Dermis blood vessel endothelial cell (primary cell): ENCODE measurements at places on chromosomes 11 and 22. TPM values are rescaled to one million over a fixed set of nuclear protein-coding genes. Genes with fewer than 3 reads are reported as not detected.

- no peak for DNase-seq
Observed at GRCh38 chr11:95850137-95850536, 59.8 kb downstream of the CEP57 start.

GRCh38 chr11:35848616-35849015 lies 95.2 kb upstream of the LDLRAD3 start:
- DNase-seq, result no peak

GRCh38 chr22:44192098-44192815 lies 11.5 kb downstream of the PARVG start:
- peak; percentile 33 for DNase-seq

- no peak for DNase-seq
Observed at GRCh38 chr11:12170984-12171383, 60.6 kb downstream of the MICAL2 start.

DNA sequence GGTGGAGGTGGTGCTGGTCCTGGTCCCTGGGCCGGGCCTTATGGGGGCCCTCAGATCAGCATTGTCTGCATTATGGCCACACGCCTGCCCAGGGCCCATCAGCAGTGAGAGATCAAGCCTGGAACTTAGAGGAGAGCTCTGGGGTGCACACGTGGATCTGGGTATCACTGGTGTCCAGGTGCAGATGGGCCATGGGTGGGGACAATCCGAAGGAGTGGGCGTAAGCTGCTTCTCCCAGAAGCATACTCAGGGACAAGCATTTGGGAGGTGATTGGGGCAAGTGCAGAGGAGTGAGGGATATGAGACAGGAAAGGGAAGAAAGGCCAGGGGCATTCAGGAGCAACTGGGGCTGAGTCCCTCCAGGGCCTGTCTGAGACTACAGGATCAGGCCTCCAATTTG lies 84.3 kb downstream of the CSNK2A3 start:
- DNase-seq, result no peak

- no peak for DNase-seq
Observed at GRCh38 chr11:8268530-8269400, 5.1 kb upstream of the LMO1 start.

- no peak for DNase-seq
Observed at GRCh38 chr11:13143486-13144297, 133.9 kb upstream of the BMAL1 start.

- peak; percentile 21 for DNase-seq
Observed at GRCh38 chr22:27537501-27537900, 264.1 kb downstream of the MN1 start.

- DNase-seq, result no peak
Observed at GRCh38 chr11:8202516-8203413, 33.9 kb upstream of the RIC3 start.

DNA sequence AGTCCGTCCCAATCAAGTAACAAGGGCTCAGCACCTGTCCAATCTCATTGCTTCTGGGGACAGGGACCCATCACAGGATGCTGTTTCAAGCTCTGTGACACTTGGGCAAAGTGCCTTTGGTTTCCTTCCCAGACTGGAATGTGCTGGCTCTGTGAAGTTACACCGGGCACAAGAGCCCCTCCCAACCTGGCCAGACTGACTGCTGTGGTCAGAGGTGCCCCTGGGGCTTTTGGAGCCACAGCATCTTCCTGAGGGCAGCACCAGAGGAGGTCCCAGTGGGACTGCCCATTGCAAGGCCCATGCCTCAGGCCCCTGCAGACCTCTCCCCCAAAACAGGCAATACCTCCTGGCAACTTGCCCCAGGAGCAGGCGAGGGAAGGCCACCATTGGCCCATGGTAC lies 155.2 kb upstream of the GRK3 start:
- no peak for DNase-seq

GRCh38 chr22:28931844-28932567 lies 48.6 kb downstream of the ZNRF3 start:
- no peak for DNase-seq

DNA sequence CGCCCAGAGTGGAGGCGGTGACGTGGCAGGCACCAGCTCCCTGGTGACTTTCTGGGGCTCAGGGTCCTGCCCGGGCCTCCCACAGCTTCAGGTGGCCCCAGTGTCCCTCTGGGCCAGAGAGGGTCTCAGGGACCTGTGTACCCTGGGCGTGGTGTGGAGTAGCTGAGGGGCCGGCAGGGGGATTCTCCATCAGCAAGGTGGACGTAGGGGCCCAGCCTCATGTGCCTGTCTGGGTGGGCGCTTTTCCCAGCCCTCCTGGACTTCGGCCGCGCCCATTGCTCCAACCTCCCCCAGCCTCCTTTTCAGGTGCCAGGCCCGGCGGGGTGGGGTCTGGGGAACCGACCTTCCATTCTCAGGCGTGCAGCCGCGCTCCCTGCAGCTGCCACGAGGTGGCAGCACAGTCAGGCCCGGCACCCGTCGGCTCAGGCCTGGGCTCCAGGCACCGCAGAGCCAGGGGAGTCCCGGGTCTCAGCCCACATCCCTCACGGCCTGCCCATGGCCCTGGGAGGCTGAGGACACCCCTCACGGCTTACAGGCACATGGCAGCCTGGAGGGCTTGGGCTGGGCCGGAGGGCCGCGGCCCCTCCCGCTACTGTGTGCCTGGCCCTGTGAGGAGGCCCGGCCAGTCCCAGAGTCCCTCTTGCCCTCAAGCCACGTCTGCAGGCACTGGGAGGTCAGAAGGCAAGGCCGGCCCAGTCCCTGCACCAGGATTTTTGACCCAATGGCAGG lies 19.9 kb upstream of the MUC5B start:
- peak; percentile 66 for DNase-seq

GRCh38 chr22:27740202-27740748 lies 61.3 kb downstream of the MN1 start:
- DNase-seq, result no peak

GRCh38 chr22:32788904-32789624 lies 12.4 kb upstream of the TIMP3 start:
- no peak for DNase-seq

GRCh38 chr11:27012234-27012921 lies 18.5 kb downstream of the FIBIN start:
- DNase-seq, result peak; percentile 2

DNA sequence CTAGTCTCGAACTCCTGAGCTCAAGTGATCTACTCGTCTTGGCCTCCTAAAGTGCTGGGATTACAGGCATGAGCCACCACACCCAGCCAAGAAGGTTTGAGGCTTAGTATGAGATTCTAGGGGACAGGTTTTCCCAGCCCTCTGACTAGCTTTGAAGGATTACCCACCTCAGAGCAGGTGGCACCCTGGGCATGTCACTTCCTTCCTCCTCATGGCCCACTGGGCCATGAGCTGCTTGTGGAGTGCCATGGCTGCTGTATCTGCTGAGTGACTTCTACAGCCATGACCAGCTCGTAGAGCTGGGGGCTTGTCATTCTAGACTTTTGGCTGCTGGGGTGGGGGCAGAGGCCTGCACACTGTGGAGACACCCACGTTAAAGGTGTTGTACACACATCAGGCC lies 25.1 kb downstream of the TOM1 start:
- DNase-seq, result no peak

DNA sequence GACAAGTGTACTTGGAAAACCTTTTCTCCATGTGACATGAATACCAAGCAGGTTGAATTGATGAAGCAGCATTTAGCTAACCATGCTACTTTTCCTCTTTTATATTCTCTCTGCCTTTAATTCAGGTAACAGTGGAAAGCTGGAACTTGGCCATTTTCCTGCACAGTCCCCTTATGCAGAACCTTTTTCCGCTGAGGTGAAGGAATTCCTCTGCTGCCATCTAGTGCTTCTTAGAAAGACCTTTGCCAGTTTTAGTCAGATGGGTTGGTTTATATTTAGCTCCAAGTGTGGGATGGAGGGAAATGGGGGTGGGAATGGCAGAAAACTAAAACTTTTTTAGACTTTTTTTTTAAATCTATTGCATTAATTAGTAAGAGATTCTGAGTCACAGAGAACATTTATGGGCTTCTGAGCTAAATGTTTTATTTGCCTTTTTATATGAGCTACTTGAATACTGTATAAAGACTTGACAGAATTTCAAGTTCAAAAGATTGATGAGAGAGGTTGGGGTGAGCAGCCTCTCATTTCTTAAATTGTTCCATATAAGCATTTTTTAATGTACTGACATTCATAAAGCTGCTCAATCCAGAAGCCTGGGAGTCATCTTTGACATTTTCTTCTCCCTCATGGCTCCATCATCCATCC lies 153.9 kb upstream of the ZC3H12C start:
- peak; percentile 89 for DNase-seq

GRCh38 chr22:25602445-25602844 lies 38.0 kb downstream of the GRK3 start:
- no peak for DNase-seq

DNA sequence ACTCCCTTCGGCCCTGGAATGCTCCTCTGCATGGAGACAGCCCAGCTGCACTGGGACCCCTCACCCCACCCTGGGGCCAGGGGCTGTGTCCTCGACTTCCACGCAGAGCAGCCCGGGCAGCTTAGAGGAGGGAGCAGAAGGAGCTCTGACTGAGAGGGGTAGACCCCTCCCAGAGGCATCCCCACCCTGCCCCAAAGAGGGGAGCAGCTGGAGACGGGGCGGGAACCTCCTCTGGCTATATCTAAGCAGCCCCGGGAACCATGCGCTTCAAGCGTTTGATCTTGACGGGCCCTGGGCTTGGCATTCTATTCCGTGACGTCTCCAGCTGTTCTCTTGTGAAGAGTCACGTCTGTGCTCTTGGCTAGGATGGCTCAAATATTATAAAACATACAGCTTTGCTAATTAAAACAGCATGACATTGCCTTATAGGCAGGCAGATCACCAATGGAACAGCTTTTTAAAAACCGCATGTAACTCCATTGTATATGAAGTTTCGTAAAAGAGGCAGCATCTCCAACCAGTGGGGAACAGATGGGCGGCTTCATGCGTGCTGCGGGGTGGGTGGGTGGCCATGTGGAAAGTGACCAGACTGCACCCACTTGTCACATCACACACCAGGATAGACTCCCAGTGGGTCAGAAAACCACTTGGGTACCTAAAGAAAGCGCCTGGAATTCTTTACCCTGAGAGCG lies 7.7 kb downstream of the KCNQ1 start:
- DNase-seq, result no peak

DNA sequence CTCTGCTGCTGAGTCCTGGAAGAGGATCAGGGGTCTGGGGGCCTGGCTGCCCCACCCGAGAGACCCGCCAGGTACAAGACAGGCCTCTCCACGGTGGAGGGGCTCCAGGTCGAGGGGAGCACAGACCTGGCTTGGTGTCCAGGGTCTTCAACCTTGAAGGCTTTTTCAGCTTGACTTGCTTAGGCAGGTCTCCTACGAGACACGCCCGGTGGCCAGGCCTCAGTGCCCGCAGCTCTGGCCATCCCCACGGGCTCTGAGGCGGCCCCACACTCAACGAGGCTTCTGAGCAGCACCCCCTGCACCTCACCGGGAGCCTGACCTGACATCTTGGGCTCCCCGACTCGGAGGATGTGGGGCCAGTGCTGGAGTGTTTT lies 6.6 kb upstream of the PLXNB2 start:
- no peak for DNase-seq

DNA sequence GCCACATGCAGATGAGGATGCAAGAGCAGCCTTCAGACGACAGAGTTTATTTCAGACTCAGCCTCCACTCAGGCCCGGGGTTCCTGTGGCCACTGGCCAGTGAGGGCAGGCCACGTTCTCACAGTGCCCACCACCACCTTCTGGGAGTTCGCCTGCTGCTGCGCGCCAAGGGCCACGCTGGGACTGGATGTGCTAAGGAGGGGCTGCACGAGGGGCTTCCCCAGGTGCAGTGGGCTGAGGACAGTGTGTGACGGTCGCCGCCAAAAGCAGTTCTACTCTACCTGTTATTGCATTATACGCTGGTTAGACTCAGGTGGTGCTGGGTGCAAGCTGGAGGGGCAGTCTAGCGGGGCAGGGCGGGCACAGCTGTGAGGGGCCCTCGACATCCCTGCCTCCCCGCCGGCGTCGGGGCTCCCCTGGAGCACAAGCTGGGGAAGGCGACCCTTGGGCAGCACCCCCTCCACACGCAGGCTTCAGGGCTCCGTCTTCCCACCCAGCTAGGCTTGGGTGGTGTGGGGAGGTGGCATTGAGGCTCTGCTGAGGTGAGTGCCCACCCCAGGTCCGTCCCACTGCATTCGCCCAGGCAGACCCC lies 2.7 kb downstream of the CEND1 start:
- no peak for DNase-seq

GRCh38 chr11:108025387-108026080 lies 16.8 kb downstream of the CUL5 start:
- DNase-seq, result peak; percentile 54

DNA sequence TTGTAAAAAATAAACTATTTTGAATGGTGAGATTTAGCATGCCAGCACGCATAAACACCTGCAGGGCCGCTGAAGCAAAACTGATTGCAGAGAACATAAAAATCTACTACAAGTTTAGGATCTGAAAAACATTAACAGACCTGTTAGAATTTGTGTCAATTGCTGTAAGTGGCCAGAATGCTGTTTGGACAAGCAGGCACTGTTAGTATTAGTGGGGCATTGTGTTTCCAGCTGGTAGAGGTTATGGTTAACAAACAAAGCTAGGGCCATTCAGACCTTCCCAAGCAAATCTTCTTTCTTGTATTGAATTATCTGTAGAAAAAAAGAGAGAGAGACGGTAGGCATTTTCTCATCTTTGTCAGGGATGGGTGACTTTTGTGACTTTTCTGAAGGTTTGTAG lies 57.6 kb upstream of the OLFML1 start:
- DNase-seq, result no peak

DNA sequence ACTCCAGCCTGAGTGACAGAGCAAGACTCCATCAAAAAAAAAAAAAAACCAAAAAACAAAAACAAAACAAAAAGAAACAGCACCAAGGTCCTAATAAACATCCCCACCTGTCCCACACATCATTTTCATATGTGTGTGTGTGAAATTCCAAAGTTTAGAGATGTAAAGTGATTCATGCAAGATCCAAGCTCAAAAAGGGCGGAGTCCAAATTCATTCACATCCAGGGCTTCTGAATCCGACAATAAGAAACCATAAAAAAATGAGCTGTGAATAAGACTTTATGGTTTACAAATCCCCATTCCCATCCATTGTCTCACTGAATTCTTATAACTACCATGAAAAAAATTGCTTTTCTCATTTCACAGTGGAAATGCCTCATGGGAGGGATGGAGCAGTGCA lies 30.9 kb upstream of the IGSF22 start:
- DNase-seq, result no peak

GRCh38 chr11:45751430-45751829 lies 53.5 kb upstream of the SLC35C1 start:
- DNase-seq, result no peak

- peak; percentile 18 for DNase-seq
Observed at GRCh38 chr11:111976767-111977145, 39.6 kb downstream of the DIXDC1 start.

GRCh38 chr11:105073456-105074165 lies 28.5 kb upstream of the CARD16 start:
- peak; percentile 81 for DNase-seq

Gene OR51B5
- total RNA-seq, result not detected in 2 replicates

Gene ST3GAL4
- 15.8 and 16.1 TPM in 2 replicates for total RNA-seq

Gene RTN4R
- total RNA-seq, result 0.68 and 2.7 TPM in 2 replicates

Gene OR2D2
- 0.17 TPM in 1 of 2 replicates, not detected in the other for total RNA-seq

Gene OR10D3
- not detected in 2 replicates for total RNA-seq

Gene CD44
- total RNA-seq, result 2.6 and 3.4 TPM in 2 replicates

Gene CLNS1A
- 128 and 186 TPM in 2 replicates for total RNA-seq

Gene TOMT
- total RNA-seq, result not detected in 2 replicates

Gene CBLIF
- total RNA-seq, result not detected in 2 replicates

Gene CYTH4
- under 0.01 TPM in 1 of 2 replicates, not detected in the other for total RNA-seq

Gene NCR3LG1
- total RNA-seq, result 0.85 and 2.7 TPM in 2 replicates
